T-helper 2 cell treated with Interferon-gamma antibody and Interleukin-4, amounts not matched to agents 100 ng/mL and 5 ng/mL, for 36 hours (primary cell): ENCODE measurements at places on chromosomes 4 and X. TPM values are rescaled to one million over a fixed set of nuclear protein-coding genes. Genes with fewer than 3 reads are reported as not detected.

The ERVMER34-1 gene
- total RNA-seq, result not detected in 2 replicates

The SYP gene
- 0.95 and 1.3 TPM in 2 replicates for total RNA-seq

The ERCC6L gene
- 10.8 and 11.4 TPM in 2 replicates for total RNA-seq

The WAS gene
- 155 and 160 TPM in 2 replicates for total RNA-seq

The PNMA6A gene
- 0.32 and 0.61 TPM in 2 replicates for total RNA-seq

The EDA2R gene
- 4.0 and 4.2 TPM in 2 replicates for total RNA-seq

The GDPD2 gene
- 0.25 TPM in 2 replicates for total RNA-seq

The MAGEA8 gene
- total RNA-seq, result not detected in 2 replicates

The EDA gene
- 0.25 and 0.93 TPM in 2 replicates for total RNA-seq

The SCML1 gene
- total RNA-seq, result 0.18 and 0.32 TPM in 2 replicates

The SNCA gene
- total RNA-seq, result 3.3 and 4.6 TPM in 2 replicates

The RIBC1 gene
- 0.61 and 0.68 TPM in 2 replicates for total RNA-seq

The ZBED1 gene
- 40.6 and 40.7 TPM in 2 replicates for total RNA-seq

The GRIA3 gene
- not detected in 2 replicates for total RNA-seq

The USP17L15 gene
- not detected in 2 replicates for total RNA-seq

The NKX3-2 gene
- total RNA-seq, result not detected in 2 replicates

The GPRASP1 gene
- total RNA-seq, result 0.48 and 0.70 TPM in 2 replicates

The MOB1B gene
- 15.8 and 16.1 TPM in 2 replicates for total RNA-seq

The PAGE2 gene
- not detected in 2 replicates for total RNA-seq

The FAM241A gene
- total RNA-seq, result 1.6 and 1.7 TPM in 2 replicates
